ENCODE measurements at places on chromosomes 6 and 20. TPM values are rescaled to one million over a fixed set of nuclear protein-coding genes. Genes with fewer than 3 reads are reported as not detected.

- DNase-seq, result no peak
These were observed 32.5 kb upstream of the TGM2 start for GRCh38 chr20:38197619-38198018.

DNA sequence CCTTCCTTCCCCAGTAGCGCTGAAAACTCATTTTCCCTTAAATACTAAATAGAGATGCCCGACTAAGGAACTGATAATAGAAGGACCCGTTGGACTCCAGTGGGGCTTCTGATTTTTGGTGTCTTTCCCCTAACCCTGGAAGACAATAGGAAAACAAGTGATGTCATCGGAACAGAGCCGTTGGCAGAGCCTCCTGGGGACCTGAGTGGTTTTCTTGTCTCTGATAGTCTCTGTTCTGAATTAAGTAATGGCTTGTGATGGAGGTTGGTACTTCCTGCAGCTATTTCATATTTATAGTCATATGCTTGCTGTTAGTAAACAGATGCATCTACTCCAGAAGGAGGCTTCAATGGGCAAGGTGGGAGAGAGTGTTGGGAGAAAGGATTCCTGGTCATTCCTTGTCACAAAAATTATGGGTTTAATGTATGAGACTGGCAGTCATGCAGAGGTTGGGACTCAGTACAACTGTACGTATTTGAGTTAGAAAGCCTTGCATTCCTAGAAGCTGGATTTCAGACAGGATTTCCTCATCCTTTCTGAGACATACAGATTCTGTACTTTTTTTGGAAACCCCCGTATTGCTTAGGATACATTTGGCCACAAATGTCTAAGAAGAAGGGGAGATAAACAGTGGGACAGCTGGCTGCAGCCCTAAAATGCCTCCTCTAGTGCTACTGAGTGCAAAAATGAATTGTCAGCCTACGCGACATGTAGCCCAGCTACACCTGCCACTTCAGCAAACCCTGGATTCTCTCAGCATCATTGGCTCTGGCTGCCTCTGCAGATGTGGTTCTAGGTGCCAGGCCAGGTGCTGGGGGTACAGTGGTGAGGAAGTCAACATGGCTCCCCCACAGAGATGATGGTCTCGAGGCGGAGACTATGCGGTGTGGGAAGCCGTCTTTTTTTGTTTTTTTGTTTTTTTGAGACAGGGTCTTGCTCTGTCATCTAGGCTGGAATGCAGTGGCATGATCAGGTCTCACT lies 38.1 kb downstream of the CDS2 start:
- DNase-seq, result no peak

Gene MOG
- total RNA-seq, result not detected

GRCh38 chr20:61964675-61965605 lies 100.7 kb downstream of the TAF4 start:
- no peak for DNase-seq

Gene GMEB2
- 10.8 TPM for total RNA-seq

DNA sequence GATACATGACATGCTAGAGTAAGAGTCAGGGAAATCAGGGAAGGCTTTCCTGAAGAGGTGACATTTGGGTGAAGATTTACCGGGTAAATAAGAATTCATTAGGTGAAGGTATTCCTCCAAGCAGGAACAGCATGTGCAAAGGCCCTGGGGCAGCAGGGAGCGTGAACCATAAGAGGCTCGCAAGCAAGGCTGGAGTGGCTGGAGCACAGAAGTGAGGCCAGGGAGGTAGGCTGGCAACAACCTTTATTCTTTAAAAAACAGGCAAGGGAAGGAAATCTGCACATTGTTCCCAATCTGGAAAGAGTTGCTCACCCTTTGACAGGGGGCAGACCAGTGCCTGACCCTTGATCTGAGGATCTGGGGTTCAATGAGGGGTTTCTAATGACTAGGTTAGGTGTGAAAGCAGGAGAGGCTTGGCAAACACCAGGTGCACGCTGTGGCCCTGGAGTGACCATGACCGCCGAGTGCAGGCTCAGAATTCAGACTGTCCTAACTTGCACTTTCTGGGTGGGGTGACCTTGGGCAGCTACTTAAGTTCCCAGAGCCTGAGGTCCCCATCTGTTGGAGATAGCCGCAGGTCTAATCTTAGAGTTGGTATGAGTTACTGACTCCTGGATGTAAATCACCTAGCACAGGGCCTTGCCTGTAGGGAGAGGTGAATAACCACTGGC lies 1.9 kb downstream of the KIAA1755 start:
- DNase-seq, result no peak

Gene MICA
- 45.3 TPM for total RNA-seq

Gene DNAAF9
- 20.3 TPM for total RNA-seq

Gene PNPLA1
- not detected for total RNA-seq

Gene SERINC3
- total RNA-seq, result 90.5 TPM

Gene PRR18
- not detected for total RNA-seq

DNA sequence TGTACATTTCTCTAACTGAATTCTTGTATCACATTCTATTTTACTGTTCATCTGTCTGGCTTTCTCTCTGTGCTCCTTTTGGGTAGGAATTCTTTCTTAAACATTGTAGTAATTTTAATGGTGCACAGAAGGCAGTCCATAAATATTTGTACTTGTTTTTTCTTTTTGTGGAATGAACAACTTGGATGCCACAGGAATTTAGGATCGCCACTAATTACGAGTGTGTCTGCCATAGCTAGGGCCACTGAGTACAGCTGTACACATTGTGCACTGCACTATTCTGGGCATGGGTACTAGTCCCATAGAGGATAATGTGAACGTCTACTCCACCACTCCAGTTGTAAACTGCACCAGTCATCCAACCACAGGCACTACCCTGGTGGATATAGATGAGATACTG lies 39.3 kb upstream of the TMEM200A start:
- DNase-seq, result peak; percentile 38

DNA sequence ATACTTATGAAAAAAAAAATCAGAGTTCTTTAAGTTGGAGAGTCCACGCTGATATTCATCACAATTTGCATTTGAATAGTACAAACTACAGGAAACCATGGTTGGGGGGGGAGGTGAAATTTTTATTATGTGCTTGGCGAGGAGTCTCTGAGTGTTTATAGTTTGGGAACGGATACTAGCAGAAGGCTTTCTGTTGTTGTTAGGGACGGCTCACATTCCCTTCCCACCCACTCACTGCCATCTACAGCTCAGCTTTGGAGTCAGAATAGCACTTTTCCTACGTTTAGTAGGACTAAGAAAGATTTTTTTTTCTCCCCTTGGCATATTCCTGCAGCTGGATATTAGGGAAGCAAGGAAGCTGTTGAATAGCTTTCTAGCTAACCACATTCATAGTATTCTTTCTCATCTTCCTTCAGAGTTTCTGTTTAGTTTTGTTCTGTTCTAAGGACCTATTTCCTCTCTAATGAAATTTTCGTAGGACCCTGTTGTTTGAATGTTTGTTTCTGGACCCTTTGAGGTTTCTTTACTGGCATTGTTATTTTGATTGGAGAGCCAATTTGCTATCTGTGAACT lies 235.1 kb upstream of the ZNF217 start:
- peak; percentile 93 for DNase-seq

GRCh38 chr6:11013721-11014070 lies 30.4 kb downstream of the ELOVL2 start:
- no peak for DNase-seq

Gene SCRT2
- total RNA-seq, result not detected

DNA sequence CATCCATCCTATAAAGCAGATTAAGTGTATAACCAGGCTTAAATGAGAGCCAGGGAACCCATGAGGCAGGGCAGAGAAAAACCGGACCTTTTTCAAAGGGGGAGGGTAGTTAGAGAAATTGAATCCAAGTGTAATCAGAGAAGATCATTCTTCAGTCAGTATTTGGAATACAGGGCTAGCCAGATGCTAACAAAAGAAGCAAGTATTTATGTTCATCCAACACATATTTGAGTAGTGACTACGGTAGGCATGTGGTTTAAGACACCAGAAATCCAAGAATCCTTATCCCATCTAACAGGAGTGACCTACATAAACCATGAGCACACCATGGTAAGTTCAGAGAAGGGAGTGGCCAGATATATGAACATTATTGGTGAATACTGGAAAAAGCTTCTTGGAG lies 46.8 kb upstream of the FAM83C start:
- DNase-seq, result peak; percentile 93

Gene OR11A1
- total RNA-seq, result not detected

Gene SMLR1
- total RNA-seq, result not detected

GRCh38 chr6:110327391-110327790 lies 30.8 kb downstream of the METTL24 start:
- DNase-seq, result peak; percentile 24

DNA sequence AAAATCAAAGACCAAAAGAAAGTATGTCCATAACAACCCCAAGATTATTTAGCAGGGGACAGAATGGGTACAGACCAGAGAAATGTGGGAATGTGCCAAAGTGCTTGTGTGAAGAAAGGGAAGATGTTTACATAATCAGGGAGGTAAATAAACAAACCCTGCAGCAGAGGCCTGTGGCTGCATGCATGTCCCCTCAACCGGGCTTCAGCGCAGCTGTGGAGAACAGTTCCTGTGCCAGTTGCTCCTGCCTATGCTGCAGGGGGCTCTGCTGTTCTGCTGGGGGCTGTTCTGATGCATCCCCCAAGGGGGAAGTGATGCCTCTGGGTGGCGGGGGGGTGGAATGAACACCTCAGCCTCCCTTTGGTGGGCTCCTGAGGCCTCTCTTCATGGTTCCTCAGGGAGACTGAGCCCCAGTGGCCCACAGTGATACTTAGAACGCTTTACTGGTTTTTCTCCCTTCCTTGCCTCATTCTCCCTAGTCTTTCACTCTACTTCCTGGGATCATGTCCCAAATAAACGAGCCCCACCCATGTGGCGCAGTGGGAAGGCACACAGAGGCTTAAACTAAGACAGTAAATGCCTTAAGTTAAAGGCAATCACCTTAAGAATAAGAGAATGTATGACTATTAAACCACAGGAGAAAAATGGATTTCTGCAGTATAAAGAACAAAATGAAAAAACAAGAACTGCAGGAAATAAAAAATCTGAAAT lies 23.0 kb downstream of the RAB23 start:
- peak; percentile 64 for DNase-seq

DNA sequence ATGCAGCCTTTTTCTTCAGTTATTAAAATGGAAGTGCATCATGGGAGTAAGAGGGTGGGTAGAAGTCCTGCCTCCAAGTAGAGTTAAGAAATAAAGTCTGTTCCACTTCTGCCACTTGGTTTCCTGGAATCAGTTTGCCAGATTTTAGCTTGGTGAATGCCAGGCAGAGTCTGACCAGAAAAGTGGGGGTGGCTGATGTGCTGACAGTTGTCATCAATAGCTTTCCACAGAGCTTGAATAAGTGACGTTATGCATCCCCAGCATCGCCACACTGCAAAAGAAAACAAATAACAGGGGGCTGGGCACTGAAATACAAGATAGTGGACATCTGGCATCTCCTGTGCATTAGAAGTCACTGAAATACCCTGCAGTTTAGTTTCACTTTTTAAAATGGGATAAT lies 30.8 kb upstream of the CEP162 start:
- no peak for DNase-seq

GRCh38 chr6:18545726-18546125 lies 158.6 kb downstream of the RNF144B start:
- DNase-seq, result no peak

Gene PHACTR3
- total RNA-seq, result not detected

- no peak for DNase-seq
These were observed 1.9 kb downstream of the GRM4 start for GRCh38 chr6:34143884-34144580.

- DNase-seq, result peak; percentile 50
These were observed 29.8 kb downstream of the SLC13A3 start for GRCh38 chr20:46621492-46621891.

- DNase-seq, result no peak
These were observed 13.4 kb downstream of the RIMS4 start for GRCh38 chr20:44796758-44797457.

Gene EEF1A1
- 18,582 TPM for total RNA-seq

GRCh38 chr6:149233056-149233715 lies 84.3 kb upstream of the TAB2 start:
- DNase-seq, result peak; percentile 80

DNA sequence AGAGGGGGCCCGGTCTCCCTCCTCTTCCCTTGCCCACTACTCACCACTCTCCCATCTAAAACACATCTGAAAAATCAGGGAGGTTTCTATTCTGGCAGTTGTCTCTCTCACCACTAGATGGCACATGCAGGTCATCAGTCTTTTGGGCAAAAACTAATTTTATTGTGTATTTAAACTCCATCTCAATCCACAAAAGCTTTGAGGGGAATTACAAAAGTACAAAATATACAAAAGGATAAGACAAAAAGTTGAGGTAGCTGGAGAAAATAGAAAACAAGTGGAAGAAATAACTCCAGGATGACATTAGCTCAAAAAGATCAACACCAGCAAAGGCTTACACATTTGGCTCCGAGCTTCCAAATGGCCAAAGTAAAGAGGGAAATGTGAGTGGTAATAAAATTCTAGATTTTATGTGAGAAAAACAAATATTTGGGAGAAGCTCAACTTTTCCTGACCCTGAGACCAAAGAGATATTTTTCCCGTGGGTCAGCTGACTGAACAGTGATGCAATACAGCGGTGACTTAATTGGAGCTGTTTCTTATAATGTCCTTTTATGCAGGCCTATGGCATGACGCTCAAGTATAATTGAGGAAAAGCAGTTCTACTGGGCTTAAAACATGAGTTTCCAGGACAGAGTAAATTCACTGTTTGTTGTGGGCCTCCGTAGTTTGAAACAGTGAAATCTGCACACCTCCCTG lies 79.8 kb upstream of the CHD6 start:
- peak; percentile 33 for DNase-seq

DNA sequence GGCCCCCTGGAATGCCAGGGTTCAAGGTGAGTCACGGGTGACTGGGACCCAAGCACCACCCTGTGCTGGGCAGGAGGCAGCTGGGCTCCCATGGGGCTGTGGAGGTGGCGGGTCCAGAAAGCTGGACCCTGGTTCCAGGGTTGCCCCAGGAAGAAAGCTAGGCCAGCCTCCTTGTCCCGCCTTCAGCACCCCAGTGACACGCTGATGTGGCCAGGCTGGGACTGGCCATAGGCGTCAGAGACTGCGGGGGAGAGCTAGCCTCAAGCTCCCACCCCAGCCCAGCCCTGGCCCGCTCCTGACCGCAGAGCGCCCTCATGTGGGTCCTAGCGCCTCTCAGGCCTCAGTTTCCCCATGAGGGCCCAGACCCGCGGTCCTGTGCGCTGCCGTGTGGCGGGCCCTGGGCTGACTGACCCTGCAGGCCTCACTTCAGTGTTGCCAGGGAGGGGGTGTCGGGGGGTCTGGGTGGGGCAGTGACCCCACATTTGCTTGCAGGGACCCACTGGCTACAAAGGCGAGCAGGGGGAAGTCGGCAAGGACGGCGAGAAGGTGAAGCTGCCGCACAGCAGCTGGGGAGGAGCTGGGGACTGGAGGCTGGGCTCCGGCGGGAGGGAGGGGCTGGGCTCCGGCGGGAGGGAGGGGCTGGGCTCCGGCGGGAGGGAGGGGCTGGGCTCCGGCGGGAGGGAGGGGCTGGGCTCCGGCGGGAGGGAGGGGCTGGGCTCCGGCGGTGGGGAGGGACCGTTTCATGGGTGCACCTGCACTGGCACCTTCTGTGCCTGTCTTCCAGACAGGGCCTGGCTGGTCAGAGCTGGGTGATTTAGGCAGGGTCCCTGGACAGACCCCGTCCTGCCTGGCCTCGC lies 7.9 kb downstream of the COL9A3 start:
- DNase-seq, result peak; percentile 42

Gene SLC17A3
- total RNA-seq, result not detected
